Thoracic aorta (tissue), 2 donors: ENCODE measurements at places on chromosomes 4 and X.

GRCh38 chrX:23901805-23902204 lies 5.9 kb downstream of the APOO start:
- peak; percentile 19 for DNase-seq

DNA sequence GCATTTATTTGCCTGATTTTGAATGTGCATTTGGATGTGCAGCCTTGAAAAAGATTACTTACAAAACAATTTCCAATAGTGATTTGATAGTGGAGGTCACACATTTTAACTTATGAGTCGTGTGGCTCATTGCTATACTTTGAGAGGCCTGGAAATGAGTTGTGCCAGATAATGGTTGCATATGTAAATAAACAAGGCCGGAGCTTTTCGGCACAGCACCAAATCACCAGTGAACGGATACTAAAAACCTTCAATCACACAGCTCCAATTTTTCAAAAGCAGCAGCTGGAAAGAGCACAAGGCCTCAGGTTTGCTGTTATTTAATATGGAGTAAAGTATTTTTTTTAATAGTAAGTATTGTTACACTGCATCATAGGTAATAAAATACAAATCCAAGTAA lies 57.2 kb downstream of the NPY5R start:
- DNase-seq, result no peak

DNA sequence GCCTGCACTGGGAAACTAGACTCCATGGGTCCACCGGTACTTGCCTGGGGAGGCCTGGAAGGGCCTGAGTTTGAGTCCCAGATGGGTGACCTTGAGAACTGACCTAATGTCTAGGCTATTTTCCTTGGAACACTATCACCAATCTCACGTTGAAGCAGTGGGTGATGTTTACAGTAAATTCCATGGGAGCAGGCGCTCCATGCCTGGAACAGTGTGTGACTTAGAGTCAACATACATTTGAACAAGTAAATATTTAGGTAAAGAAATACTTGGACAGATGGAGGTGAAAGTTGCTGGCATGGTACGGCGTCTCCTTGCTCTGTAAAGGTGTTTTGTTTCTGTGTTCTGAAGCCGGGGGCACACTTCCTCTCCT lies 47.5 kb downstream of the TBC1D14 start:
- no peak for DNase-seq

- no peak for DNase-seq
Observed at GRCh38 chr4:122205687-122206086, 53.6 kb downstream of the BLTP1 start.
